ENCODE measurements at places on chromosomes 6 and 20.

DNA sequence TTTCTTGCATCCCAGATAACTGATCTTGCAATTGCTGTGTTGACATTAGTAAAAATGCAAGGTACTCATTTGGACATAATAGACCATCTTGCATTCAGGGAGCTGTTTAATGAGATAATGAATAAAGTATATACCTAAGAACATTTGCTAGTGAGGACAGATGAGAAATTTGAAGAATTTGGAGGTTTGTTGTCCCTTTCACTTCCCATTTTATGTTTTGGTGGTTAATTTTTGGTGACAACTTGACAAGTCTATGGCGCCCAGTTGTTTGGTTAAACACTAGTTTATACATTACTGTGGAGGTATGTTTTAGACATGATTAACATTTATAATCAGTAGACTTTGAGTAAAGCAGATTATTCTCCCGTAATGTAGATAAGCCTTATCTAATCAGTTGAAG, 300.2 kb upstream of the SYNCRIP start:
- no peak for DNase-seq

DNA sequence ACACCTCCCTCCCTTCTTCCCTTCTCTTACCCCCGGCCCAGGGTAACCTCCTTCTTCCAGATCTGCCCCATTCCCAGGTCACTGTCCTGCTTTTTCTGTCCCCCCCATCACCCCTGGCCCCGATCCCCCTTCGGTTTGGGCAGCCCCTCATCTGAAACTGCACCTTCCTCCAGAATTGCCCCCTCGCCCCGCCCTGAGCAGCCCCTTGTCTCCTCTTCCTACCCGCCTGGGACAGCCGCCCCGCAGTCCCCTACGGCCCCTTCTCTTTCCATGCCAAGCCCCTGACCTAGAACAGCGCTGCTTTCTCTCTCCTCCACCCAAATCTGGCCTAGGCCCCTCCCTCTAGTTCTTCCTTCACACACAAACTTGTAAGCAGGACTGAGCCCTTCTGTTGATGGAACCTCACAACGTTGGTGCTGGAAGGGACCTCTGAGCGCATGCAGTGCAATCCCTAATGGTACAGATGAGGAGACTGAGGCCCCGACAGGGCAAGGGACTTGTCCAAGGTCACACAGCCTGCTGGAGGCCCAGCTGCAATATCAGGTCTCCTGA, 630 bp downstream of the PPP2R5D start:
- DNase-seq = no peak

DNA sequence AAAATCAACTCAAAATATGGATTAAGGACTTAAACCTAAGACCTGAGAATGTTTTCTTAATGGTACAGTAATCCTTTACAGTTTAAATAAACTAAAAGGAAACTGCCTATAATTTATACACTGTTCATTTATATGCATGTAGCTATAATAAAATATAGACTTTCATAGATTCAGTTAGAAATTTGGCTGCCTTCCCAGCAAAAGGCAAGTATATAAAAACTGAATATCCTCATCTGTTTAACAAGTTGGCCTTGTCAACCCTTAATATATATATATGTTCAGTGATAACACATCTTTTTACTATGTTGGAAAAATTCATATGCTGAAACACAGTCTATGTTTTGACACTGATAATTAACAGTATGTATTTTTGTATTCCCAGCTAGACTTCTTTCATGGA, 123.1 kb downstream of the GRIK2 start:
- DNase-seq = no peak

GRCh38 chr20:5885866-5886265, 64.5 kb downstream of the TRMT6 start:
- DNase-seq = no peak

DNA sequence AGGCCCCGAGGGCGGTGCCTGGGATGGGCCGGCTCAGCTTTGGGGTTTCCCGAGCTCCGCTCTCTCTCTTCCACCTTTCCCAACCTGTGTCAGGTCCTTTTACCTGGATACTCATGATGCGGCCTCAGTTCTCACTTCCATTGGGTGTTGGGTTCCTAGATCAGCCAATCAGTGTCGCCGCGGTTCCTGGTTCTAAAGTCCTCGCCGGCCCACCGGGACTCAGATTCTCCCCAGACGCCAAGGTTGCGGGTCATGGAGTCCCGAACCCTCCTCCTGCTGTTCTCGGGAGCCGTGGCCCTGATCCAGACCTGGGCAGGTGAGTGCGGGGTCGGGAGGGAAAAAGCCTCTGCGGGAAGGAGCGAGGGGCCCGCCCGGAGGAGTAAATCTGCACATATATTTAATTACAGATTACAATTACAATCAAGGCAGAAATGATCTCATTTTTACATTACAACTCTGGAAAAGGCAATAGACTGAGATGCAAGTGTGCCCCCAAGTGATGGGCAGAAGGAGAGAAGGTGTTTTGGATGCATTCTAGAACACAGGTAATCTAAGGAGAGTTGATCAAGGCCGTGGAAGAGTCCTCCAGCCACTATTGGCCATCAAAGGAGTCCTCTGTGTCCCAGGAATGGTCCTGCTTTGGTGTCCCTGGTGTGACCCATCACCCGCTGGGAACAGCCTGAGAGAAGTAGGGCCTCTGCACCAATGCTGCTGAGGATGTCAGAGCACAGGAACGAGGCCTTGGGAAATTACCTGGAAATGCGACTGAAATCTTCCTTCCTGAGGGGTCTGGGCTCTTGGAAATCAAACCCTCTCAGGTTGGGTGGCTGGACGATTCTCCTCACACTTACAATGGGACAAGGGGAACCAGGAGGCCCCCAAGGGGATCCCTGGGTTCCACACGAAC, 34.7 kb upstream of the MICB start:
- peak; percentile 95 for DNase-seq

DNA sequence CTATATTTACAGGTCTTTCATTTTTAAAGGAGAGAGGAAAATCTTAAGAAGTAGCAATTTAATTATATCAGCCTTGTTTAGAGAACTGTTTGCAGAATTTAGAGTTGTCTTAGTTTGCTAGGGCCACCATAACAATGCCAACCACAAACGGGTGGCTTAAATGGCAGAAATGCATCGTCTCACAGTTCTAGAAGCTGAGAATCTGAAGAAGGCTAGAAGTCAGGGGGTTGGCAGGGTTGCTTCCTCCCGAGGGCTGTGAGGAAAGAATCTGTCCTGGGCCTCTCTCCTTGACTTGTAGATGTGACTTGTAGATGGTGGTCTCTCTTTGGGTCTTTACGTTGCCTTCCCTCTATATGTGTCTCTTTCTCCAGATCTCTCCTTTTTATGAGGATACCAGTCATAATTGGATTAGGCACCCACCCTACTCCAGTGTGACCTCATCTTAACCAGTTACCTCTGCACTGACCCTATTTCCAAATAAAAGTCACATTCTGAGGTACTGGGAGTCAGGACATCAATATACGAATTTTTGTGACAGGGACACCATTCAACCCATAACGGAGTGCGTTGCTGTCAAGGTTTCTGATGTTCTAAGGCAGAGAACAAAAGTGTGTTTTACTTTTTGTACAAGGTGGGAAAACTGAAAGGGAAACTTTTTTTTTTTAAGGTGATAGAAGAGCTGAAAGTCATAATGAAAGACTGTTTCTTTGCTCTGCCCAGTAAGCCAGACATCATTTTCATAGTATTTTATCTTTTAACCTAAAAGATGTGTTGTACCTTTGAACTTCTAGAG, 84.4 kb downstream of the SAMD3 start:
- no peak for DNase-seq

Measured in central memory CD8-positive, alpha-beta T cell (primary cell).